Pancreas (tissue), 10 donors: ENCODE measurements at places on chromosomes 12 and 14. TPM values are rescaled to one million over a fixed set of nuclear protein-coding genes. Genes with fewer than 3 reads are reported as not detected.

ZNF268 gene
- total RNA-seq, result 9.0 TPM

HCAR3 gene
- not detected for total RNA-seq

GRCh38 chr12:4356041-4356327 lies 23.5 kb downstream of the FGF23 start:
- H3K4me3 ChIP-seq, result no peak overlapping the region
- no peaks in the 10 kb centered on the region for H3K27me3 ChIP-seq
- no peak overlapping the region for H3K27ac ChIP-seq
- no peaks in the 10 kb centered on the region for H3K4me1 ChIP-seq
- no peak for DNase-seq

GRCh38 chr14:100524933-100525243 lies 62.3 kb downstream of the BEGAIN start:
- no peaks in the 10 kb centered on the region for H3K27me3 ChIP-seq
- H3K4me3 ChIP-seq, result no peak overlapping the region
- no peaks in the 10 kb centered on the region for H3K4me1 ChIP-seq
- no peak overlapping the region for H3K27ac ChIP-seq
- DNase-seq, result peak; percentile 29
- H3K36me3 ChIP-seq, result peaks cover 6% of the 10 kb centered on the region

DNA sequence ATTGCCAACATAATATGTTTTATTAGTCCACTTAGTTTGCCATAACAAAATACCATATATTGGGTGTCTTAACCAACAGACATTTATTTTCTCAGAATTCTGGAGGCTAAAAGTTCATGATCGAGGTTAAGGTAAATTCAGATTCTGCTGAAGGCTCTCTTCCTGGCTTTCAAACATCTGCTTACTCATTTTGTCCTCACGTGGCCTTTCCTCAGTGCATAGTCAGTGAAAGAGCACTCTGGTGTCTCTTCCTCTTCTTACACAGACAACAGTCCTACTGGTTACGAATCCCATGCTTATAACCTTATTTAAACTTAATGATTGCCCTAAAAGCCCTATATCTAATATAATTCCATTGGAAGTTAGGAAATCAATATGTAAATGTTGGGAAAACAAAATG lies 479.7 kb downstream of the FSCB start:
- H3K27me3 ChIP-seq, result no peaks in the 10 kb centered on the region
- DNase-seq, result no peak
- H3K36me3 ChIP-seq, result no peaks in the 10 kb centered on the region
- H3K4me3 ChIP-seq, result no peak overlapping the region
- H3K4me1 ChIP-seq, result no peaks in the 10 kb centered on the region

GRCh38 chr14:104576232-104576969 lies 3.2 kb upstream of the C14orf180 start:
- no peaks in the 10 kb centered on the region for H3K36me3 ChIP-seq
- peaks cover 15% of the 10 kb centered on the region for H3K4me1 ChIP-seq
- H3K27me3 ChIP-seq, result no peaks in the 10 kb centered on the region
- no peak overlapping the region for H3K27ac ChIP-seq
- no peak overlapping the region for H3K4me3 ChIP-seq

GRCh38 chr12:124940393-124941169 lies 26.1 kb upstream of the UBC start:
- H3K4me1 ChIP-seq, result peaks cover 14% of the 10 kb centered on the region
- DNase-seq, result peak; percentile 82
- H3K27me3 ChIP-seq, result no peaks in the 10 kb centered on the region

GRCh38 chr12:1496162-1496900 lies 98.0 kb downstream of the FBXL14 start:
- H3K4me3 ChIP-seq, result no peak overlapping the region
- no peaks in the 10 kb centered on the region for H3K4me1 ChIP-seq
- H3K27me3 ChIP-seq, result no peaks in the 10 kb centered on the region
- no peak for DNase-seq
